CD4-positive, alpha-beta T cell treated with Interleukin-1 beta for 1 hour (primary cell): ENCODE measurements at places on chromosomes 6 and 20.

DNA sequence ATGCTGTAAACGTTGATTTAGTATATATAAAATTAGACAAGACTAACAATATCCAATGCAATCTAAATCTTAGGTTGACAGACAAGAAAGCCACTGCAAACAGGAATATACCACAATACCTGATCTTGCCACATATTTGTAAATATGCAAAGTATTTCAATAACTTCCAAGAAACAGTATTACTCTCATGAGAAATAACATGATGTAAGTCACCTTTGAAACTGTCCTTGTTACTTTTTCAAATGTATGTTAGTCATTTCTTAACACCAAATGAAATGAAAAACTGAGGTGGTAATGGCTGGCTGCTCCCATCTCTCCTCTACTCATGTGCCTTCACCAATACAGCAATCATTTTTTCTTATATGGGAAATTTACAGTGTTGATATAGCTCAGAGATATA is 118.7 kb downstream of the ATG5 start:
- no peak for DNase-seq

GRCh38 chr20:61350500-61351250 is 98.6 kb downstream of the CDH4 start:
- no peak for DNase-seq

DNA sequence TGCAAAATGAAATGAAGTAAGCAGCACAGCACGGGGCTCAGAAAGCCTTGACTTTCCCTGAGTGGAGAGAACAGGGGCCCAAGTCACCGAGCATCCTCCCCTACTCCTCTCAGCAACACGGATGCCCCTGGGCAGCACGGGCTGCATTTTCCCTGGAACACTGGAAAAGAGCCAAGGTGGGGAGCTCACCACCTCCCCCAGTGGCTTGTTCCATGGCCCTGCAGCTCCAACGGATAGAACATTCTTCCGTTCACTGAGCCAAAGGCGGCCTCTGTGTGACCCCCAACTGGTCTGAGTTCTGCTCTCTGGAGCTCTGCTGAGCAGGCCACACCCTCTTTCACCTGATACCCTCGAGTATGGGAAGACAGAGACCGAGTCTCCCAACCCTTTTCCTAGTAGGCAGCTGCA is 20.8 kb upstream of the EMILIN3 start:
- DNase-seq = no peak

DNA sequence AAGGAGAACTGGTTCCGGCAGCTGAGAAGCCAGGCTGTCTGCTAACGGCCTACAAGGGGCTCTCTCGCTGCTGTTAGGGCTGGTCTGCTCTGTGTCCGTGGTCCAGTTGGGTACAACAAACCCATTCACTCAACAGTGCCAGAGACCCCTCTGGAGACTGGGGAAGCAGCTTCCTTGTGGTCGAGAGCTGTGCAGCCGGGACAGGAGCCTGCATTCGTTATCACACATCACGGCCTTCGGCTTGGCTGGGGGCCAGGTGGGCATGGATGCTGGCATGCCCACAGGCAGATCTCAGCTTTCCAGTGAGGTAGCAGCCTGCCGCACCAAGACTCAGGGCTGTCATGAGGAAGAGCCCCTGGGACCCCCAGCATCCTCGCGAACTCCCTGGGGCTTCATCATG is 124.7 kb downstream of the PREX1 start:
- no peak for DNase-seq

DNA sequence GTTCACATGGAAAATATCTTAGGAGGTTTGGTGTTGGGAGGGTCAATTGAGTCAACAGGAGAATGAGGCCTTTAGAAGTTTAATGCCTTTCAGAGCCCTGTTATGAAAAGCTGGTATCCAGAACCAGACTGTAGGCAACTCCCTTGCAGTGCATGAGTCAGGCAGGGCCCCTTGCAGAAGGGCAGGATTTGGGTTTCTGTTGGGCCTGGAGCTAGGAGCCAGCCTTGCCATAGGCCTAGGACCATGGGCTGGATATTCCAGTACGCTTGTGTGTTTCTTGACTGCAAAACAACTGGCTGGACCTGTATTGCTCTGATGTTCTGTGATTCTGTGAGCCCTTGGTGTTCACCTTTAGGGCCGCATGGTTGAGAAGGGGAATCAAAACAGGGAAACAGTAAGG is 350.9 kb upstream of the PRND start:
- no peak for DNase-seq

- DNase-seq = no peak
Observed at GRCh38 chr6:167150941-167151549, 6.7 kb downstream of the GPR31 start.

DNA sequence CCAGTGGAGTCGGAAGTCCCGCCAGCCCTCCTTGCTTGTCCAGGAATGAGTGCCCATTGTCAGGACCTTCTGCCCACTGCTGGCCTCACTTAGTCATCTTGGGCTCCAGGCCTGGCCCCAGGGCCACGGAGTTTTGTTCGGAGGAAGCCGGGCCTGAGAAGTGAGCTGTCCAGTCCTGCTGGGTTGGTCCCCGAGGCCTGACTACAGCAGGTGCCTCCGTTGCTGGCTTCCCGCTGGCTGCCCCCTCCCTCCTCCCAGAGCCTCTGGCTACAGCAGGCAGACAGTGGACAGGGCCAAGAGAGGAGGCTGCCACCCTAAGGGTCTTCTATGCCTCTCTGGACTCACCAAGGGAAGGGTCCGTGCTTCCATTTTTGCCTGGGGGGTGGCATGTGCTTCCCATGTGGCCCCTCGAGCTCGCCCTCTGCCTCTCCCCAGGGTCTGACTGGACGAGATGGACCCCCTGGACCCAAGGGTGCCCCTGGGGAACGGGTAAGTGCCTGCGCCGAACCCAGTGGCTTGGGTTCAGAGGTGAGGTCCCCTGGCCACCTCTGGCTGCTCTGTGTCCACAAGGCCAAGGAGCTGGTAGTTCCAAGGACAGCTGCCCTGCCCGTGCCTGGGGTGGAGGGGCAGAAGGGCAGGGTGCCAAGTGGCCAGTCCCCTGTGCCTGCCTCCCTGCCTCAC is 2.8 kb downstream of the COL9A3 start:
- DNase-seq = no peak

- DNase-seq = no peak
Observed at GRCh38 chr6:56230976-56231566, 16.3 kb downstream of the COL21A1 start.

DNA sequence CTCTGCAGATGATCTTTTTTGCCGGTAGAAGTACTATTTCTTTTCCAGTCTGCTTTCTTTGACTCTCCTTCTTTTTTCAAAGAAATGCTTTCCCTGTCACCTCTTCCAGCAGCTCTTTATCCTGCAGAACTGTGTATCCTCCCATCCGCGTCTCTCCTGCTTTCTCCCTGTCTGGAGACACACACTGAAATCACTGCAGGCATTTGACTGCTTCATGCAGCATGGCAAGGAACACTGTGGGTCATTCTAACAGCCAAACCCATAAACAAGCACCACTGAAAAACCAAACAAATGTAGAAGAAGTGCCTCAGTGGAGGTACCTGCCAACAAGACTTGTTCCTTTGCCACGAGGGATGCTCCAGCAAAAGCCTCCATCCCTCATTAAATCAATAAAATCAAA is 403.7 kb upstream of the CITED2 start:
- DNase-seq = no peak

- no peak for DNase-seq
Observed at GRCh38 chr20:49633643-49634042, 65.7 kb upstream of the PTGIS start.

DNA sequence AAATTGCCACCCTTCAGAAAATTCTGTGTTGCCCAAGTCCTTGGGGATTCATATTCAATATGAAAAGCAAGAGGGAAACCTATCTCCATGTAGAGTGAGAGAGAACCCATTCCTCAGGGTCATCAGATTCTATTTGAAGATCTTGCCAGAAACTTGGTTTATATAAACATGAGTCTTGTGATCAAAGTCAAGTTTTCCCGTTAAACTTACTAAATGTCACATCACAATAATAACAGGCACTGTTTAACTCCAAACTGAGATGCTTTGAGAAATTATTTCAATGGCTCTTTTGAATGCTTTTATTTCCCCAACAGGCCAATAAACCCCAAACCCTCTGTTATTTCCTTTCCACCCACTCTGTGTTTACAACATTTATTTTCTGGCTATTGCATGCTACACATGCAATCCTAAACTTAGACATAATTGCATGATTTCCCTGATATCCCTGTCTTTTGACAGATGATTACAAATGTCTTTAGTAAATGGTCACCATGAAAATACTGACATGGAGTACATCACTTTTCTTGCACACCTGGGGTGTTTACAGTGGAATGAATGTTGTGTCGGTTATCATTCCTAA is 31.1 kb upstream of the SSTR4 start:
- DNase-seq = no peak

GRCh38 chr6:5525209-5525608 is 263.9 kb downstream of the FARS2 start:
- DNase-seq = no peak

- no peak for DNase-seq
Observed at GRCh38 chr6:423799-424345, 32.3 kb downstream of the IRF4 start.

- DNase-seq = no peak
Observed at GRCh38 chr6:7673063-7673536, 52.8 kb upstream of the BMP6 start.

- no peak for DNase-seq
Observed at GRCh38 chr6:80489911-80490635, 383.6 kb downstream of the BCKDHB start.

- no peak for DNase-seq
Observed at GRCh38 chr20:49906615-49907154, 8.6 kb downstream of the SPATA2 start.

DNA sequence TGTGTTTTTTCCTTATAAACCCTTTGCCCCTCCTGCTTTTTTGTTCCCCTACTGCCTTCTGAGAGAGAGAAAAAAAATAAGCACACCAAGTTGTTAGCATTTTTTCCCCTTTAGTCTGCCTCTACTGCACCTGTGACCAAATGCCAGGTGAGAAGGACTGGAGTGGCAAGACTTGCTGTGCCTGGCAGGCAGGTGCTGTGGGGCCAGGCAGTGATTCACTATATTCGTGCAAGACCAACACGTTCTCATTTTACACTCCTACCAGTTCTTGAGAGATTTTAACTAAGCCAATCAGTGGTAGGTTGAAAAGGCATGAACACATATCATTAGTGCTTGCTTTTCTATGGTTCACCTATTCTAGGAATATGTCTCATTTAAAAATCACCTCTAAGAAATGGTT is 109.7 kb downstream of the FIG4 start:
- no peak for DNase-seq

DNA sequence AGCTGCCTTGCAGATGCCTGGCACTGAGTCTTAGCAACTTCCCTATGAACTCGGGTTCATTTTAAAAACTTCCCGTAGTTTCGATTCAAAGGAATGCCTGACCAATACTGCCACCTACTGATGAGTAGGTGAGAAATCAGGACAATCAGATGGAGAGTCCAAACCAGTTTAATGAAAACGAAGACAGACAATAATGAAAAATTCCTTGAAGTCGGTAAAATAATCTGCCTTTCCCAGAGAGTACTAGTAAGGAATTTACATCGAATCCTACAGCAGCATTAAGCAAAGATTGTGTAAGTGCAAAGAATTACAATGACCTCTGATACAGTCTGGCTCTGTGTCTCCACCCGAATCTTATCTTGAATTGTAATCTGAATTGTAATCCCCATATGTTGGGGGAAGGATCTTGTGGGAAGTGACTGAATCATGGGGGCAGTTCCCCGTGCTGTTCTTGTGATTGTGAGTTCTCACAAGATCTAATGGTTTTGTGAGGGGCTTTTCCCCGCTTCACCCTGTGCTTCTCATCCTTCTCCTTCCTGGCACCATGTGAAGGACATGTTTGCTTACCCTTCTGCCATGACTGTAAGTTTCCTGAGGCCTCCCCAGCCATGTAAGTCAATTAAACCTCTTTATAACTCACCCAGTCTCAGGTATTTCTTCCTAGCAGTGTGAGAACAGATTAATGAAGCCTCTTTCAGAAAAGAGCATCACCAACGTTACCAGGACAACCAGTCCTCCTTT is 134.4 kb downstream of the ARHGAP18 start:
- no peak for DNase-seq

- no peak for DNase-seq
Observed at GRCh38 chr20:4329232-4329631, 313.9 kb upstream of the RNF24 start.

DNA sequence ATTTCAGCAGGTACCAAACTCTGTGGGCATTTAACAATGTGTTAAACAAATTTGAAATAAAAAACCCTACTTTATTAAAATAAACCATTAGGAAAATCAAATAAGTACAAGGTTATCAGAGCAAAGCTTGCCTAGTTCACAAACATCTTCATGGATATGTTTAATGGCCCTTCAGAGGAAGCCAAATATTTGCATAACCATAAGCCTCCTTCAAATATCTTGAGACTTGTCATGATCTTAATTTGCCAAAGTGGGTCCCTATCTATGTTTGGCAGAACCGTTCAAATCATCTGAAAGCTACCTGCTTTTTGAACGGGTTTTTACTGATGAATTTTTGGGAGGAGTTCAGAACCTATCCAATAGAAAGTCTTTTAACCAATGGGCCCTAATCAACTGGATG is 176.3 kb downstream of the BACH2 start:
- no peak for DNase-seq

GRCh38 chr6:24752917-24753492 is 21.7 kb upstream of the GMNN start:
- DNase-seq = no peak

GRCh38 chr6:75244063-75244584 is 523 bp upstream of the COX7A2 start:
- DNase-seq = no peak

GRCh38 chr20:16392346-16392745 is 180.9 kb downstream of the KIF16B start:
- DNase-seq = peak; percentile 18

GRCh38 chr6:164928728-164929407 is 380.5 kb downstream of the C6orf118 start:
- no peak for DNase-seq

DNA sequence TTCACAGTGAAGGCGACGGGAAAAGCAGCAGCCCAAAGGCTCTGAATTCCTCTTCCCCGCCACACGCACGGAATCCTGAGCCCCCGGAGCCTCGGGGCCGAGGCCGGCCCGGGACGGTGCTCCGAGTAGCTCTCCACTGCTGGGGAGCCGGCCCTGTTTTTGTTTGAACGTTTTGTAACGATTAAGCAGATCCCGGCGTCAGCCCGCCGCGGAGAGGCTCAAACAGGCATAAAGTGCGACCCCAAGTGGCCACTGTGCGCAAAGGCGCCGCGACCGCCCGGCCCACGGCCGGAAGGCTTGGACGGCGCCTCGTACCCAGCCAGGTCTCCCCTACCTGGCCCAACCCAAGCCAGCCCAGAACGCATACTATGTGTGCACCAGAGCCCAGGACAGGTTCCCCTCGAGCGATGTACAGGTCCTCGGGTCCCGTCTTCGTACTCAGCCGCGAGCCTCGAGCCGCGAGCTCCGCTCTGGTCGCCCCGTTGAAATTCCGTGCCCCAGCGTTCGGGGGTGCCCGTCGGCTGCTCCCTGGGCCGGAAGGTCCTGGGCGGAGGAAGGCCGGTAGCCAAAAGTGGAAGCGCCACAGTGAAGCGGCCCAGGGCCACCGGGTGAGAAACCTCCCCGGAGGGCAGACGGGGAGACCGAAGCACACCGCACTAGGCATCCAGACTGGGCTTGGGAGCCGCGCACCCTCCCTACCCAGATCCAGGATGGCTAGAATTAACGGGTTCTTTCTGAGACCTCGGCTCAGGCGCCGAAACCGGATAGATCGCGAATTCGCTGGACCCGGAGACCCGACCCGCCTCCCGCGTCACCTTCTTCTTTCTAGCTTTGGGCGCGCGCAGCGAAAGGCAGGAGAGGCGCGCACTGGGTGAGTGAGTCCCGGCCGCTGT is 1.2 kb upstream of the MAFB start:
- peak; percentile 71 for DNase-seq
